ENCODE measurements at places on chromosomes 1 and 21.

DNA sequence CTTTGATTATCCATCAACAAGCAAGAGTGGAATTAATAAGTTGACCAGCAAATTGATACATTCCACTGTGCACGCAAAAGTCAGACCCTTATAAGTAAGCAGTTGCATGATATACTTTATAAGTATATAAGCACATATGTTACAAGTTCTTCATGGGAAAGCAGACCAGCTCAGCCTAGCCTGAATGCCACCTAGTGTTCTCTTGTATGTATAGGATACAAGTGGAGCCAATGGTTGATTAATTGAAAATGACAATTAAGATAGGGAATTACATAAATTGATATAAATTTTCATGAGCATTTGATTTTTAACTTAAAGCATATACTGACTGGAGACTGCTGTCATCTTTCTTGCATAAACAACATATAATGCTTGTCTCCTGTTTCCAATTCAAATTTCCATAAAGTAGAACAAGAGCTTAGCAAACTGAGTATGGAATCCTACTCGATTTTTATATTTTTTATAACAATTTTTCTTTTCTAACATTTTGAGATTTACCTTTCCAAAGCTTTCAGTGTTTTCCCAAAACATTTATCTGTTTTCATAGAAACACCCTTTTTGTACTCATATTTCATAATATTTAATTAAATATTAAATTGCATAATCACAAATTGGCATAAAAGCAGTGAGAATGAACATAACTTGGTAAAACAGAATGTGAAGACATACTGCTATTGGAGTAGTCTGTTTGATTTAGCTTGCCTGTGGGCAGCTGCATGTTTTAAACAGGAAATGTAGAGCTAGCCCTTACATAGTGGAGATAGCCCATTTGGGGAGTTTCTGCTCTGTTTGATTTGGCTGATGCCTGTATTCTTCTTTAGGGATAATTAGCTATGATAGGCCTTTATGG is 62.8 kb downstream of the MAGI3 start:
- H3K4me1 ChIP-seq: no peaks in the 10 kb centered on the region
- no peaks in the 10 kb centered on the region for H3K36me3 ChIP-seq
- no peak for DNase-seq
- peaks cover 20% of the 10 kb centered on the region for H3K27me3 ChIP-seq
- no peak overlapping the region for H3K4me3 ChIP-seq
- no peak overlapping the region for H3K27ac ChIP-seq

- no peak overlapping the region for H3K4me3 ChIP-seq
- H3K27ac ChIP-seq: no peak overlapping the region
- H3K4me1 ChIP-seq: no peaks in the 10 kb centered on the region
- no peak for DNase-seq
- peaks cover 4% of the 10 kb centered on the region for H3K27me3 ChIP-seq
These were observed 80.5 kb upstream of the VAMP3 start for GRCh38 chr1:7690496-7691182.

- H3K4me3 ChIP-seq: no peak overlapping the region
- no peak overlapping the region for H3K27ac ChIP-seq
- H3K27me3 ChIP-seq: no peaks in the 10 kb centered on the region
- no peak for DNase-seq
These were observed 71.9 kb downstream of the SMYD2 start for GRCh38 chr1:214352838-214353237.

DNA sequence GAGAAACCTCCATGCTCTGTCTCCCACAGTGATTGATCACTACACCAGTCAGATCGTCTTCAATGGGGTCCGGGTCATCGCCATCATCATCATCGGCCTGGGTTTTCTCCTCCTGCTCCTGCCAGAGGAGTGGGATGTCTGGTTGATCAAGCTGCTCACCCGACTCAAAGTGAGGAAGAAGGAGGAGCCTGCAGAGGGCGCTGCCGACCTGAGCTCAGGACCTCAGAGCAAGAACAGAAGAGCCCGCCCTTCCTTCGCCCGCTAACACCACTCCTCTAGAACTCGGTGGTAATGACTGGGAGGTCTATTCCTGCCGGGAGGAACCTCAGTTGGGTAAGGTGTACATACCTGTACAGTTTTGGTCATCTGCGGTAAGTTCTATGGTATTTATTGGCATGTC is 50.3 kb upstream of the COA6 start:
- DNase-seq: peak; percentile 54
- H3K36me3 ChIP-seq: no peaks in the 10 kb centered on the region
- no peak overlapping the region for H3K4me3 ChIP-seq
- H3K27ac ChIP-seq: no peak overlapping the region
- peaks cover 51% of the 10 kb centered on the region for H3K4me1 ChIP-seq

DNA sequence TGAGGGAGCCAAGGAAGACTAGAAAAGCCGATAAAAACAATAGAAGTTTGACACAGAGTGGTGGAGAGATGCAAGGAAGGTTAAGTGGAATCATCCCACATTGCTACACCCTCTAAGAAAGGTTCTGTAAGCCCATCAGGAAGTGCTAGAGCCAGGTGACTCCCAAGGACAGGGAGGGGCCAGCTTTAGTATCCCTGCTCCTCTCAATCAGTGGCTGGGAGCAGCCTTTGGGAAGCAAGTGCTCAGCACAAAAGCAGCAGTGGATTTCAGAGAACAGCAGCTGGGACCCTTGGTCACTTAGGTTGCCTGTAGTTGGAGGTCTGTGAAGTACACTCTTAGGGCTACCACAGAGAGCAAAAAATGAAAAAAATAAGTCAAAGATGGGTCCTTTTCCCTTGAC is 42.5 kb downstream of the NME7 start:
- DNase-seq: no peak
- H3K4me1 ChIP-seq: peaks cover 28% of the 10 kb centered on the region
- H3K36me3 ChIP-seq: peaks cover 18% of the 10 kb centered on the region
- H3K27me3 ChIP-seq: no peaks in the 10 kb centered on the region
- no peak overlapping the region for H3K4me3 ChIP-seq

DNA sequence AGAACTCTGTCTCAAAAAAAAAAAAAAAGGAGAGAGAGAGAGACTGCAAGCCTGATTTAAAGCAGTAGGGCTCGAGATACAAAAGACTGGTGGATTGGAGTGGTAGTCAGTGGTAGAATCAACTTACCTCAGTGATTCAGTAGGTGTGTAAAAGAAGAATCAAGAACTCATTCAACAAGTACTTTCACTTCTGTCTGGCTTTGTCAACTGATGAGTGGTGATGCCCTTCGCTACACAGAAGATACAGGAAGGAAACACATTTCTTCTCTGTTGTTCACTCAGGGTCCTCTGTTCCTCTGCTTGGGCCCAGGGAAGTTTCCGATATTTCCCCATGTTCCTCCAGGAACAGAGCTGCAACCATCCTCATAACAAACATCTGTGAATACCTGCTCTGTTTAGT is 68.6 kb upstream of the COG2 start:
- H3K27ac ChIP-seq: no peak overlapping the region
- no peak for DNase-seq
- no peaks in the 10 kb centered on the region for H3K36me3 ChIP-seq
- no peaks in the 10 kb centered on the region for H3K4me1 ChIP-seq

DNA sequence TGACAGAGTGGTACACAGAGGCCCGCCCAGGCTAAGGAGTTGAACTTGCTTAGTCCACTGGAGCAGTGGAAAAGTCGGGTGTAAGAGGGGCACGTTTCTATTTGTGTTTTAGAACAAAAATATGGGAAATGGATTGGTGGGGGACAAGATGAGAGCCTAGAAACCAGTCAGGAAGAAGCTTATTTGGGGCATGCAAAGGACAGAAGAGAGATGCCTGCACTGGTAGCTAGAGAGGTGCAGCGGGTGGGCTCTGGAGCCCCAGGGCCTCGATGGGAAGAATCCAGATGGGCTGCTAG is 1.2 kb upstream of the LIN9 start:
- H3K4me3 ChIP-seq: peak overlapping the region; percentile 87
- H3K27me3 ChIP-seq: peaks cover 26% of the 10 kb centered on the region
- H3K36me3 ChIP-seq: no peaks in the 10 kb centered on the region
- DNase-seq: no peak

- H3K4me3 ChIP-seq: no peak overlapping the region
- no peaks in the 10 kb centered on the region for H3K4me1 ChIP-seq
- H3K27ac ChIP-seq: no peak overlapping the region
- no peaks in the 10 kb centered on the region for H3K27me3 ChIP-seq
- no peak for DNase-seq
These were observed 27.8 kb downstream of the OSBPL9 start for GRCh38 chr1:51644533-51645197.

DNA sequence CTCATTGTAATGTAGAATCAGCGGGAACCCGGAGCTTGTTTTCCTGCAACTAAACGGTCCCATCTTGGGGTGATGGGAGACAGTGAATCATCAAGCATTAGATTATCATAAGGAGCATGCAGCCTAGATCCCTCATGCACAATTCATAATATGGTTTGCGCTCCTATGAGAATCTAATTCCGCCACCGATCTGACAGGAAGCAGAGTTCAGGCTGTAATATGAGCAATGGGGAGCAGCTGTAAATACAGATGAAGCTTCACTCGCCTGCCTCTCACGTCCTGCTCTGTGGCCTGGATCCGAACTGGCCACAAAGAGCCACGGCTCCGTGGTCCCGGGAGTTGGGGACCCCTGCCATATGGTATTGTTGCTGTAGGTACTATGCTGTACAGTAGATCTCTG is 1.6 kb downstream of the IFI44 start:
- H3K27ac ChIP-seq: peak overlapping the region; percentile 82
- H3K4me3 ChIP-seq: peak overlapping the region; percentile 82
- no peaks in the 10 kb centered on the region for H3K27me3 ChIP-seq
- H3K36me3 ChIP-seq: peaks cover 31% of the 10 kb centered on the region
- no peak for DNase-seq
- peaks cover 49% of the 10 kb centered on the region for H3K4me1 ChIP-seq

GRCh38 chr1:50659107-50659662 is 235.9 kb upstream of the DMRTA2 start:
- DNase-seq: no peak
- no peaks in the 10 kb centered on the region for H3K27me3 ChIP-seq
- H3K27ac ChIP-seq: no peak overlapping the region
- peaks cover 4% of the 10 kb centered on the region for H3K4me1 ChIP-seq
- H3K4me3 ChIP-seq: no peak overlapping the region

DNA sequence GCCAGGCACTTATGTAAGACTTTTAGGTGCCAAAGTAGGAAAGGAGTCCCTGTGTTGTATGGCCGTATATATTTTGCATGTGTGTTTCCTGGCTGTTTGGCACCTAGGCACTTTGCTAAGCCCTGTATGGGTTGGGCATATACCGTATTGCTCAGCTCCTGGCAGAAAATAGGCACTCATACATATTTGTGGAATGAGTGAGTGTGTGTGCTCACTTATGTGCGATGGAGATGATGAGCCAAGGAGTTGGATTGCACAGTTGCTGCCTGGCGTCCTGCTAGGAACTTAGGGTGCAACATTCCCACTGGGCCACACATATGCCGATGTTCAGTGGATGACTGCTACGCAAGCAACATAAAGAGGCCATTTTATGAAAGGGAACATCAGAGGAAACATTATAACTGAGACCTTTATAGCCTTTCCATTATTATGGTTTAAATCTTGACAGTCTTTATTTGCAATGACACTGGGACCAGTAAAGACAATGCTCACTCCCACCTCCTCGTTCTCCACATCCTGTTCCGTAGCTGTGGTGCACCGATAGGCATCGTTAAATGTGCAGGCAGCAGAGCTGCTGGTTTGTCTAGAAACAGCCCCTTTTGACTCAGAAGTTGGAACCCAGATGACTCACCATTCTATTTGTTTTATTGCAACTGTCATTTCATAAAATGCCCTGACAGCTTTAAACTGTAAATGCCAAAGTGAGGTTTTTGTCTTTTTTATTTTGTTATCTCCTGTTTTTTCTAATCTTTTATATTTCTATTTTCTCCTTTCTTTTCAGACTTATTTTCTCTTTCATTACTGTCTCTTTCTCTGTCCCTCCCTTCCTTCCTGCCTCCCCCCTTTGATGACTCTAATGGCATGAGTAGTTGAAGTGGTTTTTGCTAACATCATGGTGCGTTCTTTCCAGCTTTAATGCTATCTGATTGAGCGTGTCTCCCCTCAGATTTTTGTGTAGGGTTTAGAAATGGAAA is 36.1 kb downstream of the PEX14 start:
- H3K36me3 ChIP-seq: no peaks in the 10 kb centered on the region
- DNase-seq: peak; percentile 72
- H3K4me1 ChIP-seq: peaks cover 81% of the 10 kb centered on the region

- H3K4me1 ChIP-seq: peaks cover 2% of the 10 kb centered on the region
- no peak overlapping the region for H3K4me3 ChIP-seq
- H3K36me3 ChIP-seq: no peaks in the 10 kb centered on the region
- H3K27ac ChIP-seq: no peak overlapping the region
These were observed 67.8 kb downstream of the MORN1 start for GRCh38 chr1:2323451-2323974.

GRCh38 chr21:45592208-45592619 is 50.0 kb upstream of the SLC19A1 start:
- no peak overlapping the region for H3K27ac ChIP-seq
- peaks cover 2% of the 10 kb centered on the region for H3K36me3 ChIP-seq
- peak; percentile 62 for DNase-seq
- H3K4me3 ChIP-seq: no peak overlapping the region

- no peak for DNase-seq
- H3K36me3 ChIP-seq: no peaks in the 10 kb centered on the region
- H3K4me3 ChIP-seq: no peak overlapping the region
- H3K4me1 ChIP-seq: no peaks in the 10 kb centered on the region
- peaks cover 3% of the 10 kb centered on the region for H3K27me3 ChIP-seq
These were observed 63.8 kb downstream of the LAMC1 start for GRCh38 chr1:183087001-183087400.

- no peaks in the 10 kb centered on the region for H3K27me3 ChIP-seq
- H3K27ac ChIP-seq: peak overlapping the region; percentile 21
- H3K36me3 ChIP-seq: peaks cover 44% of the 10 kb centered on the region
- no peak for DNase-seq
- H3K4me1 ChIP-seq: peaks cover 55% of the 10 kb centered on the region
These were observed 4.6 kb downstream of the LRRC8B start for GRCh38 chr1:89529196-89529595.

- H3K4me1 ChIP-seq: no peaks in the 10 kb centered on the region
- peak; percentile 39 for DNase-seq
- H3K36me3 ChIP-seq: no peaks in the 10 kb centered on the region
- H3K27me3 ChIP-seq: peaks cover 2% of the 10 kb centered on the region
- H3K27ac ChIP-seq: no peak overlapping the region
- H3K4me3 ChIP-seq: no peak overlapping the region
These were observed 1.7 kb upstream of the KRTAP7-1 start for GRCh38 chr21:30831194-30831765.

- H3K4me1 ChIP-seq: peaks cover 10% of the 10 kb centered on the region
- no peak overlapping the region for H3K4me3 ChIP-seq
- H3K27ac ChIP-seq: no peak overlapping the region
- H3K27me3 ChIP-seq: peaks cover 17% of the 10 kb centered on the region
- no peak for DNase-seq
- no peaks in the 10 kb centered on the region for H3K36me3 ChIP-seq
These were observed 436.2 kb downstream of the MATN1 start for GRCh38 chr1:30286988-30287839.

GRCh38 chr1:236002025-236002390 is 62.9 kb downstream of the NID1 start:
- peaks cover 46% of the 10 kb centered on the region for H3K4me1 ChIP-seq
- H3K36me3 ChIP-seq: no peaks in the 10 kb centered on the region
- H3K27ac ChIP-seq: no peak overlapping the region

GRCh38 chr1:115211071-115211745 is 121.9 kb upstream of the TSPAN2 start:
- peaks cover 2% of the 10 kb centered on the region for H3K27me3 ChIP-seq
- H3K27ac ChIP-seq: no peak overlapping the region
- no peak for DNase-seq

All from activated naive CD8-positive, alpha-beta T cell treated with anti-CD3 and anti-CD28 coated beads, Interleukin-2, amount 50 U/mL, for 24 hours (primary cell).